ENCODE measurements at places on chromosomes 3 and 15. TPM values are rescaled to one million over a fixed set of nuclear protein-coding genes. Genes with fewer than 3 reads are reported as not detected.

TNIK gene
- polyA plus RNA-seq: 32.6 TPM

CHRFAM7A gene
- polyA plus RNA-seq: 5.6 TPM

CHAC1 gene
- 3.1 TPM for polyA plus RNA-seq

MYRIP gene
- 0.55 TPM for polyA plus RNA-seq

DNA sequence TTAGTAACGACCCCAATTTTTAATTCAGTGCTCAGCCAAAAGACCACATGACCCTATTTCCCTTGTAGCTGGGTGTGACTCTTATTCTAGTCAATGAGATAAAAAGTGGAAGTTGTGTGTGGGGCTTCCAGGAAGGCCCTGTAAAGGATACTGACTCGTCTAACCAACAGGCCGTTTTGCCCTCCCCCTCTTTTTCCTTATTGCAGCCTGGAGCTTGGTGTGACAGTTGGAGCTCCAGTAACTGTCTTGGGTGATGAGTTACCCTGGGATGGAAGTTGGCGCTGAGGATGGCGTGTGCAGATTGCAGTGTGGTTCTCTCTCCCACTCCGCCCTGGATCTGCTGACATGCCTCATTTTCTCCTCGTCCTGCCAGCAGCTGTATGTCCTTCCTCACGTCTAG, 209.3 kb upstream of the PROK2 start:
- no peak overlapping the region for H3K4me3 ChIP-seq
- no peaks in the 10 kb centered on the region for H3K4me1 ChIP-seq
- no peak for DNase-seq
- no peak overlapping the region for H3K27ac ChIP-seq
- H3K27me3 ChIP-seq: no peaks in the 10 kb centered on the region
- no peaks in the 10 kb centered on the region for H3K36me3 ChIP-seq

DNA sequence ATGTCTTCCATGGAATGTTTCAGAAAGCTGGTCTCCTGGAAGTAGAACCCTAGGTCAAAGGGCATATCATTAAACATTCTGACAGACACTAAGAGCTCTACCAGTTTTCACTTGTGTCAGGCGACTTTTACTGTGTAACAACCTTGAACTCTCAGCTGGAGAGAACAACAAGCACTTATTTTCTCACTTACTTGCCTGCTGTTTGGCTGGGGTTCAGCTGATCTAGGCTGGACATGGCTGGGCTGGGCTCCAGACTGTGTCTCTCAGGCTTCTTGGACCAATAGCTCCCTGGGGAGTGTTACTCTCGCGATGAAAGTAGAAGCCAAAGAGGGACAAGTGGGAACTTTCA, 527.3 kb downstream of the SHQ1 start:
- no peak overlapping the region for H3K27ac ChIP-seq
- no peaks in the 10 kb centered on the region for H3K27me3 ChIP-seq
- H3K4me3 ChIP-seq: no peak overlapping the region
- peaks cover 18% of the 10 kb centered on the region for H3K4me1 ChIP-seq

DNA sequence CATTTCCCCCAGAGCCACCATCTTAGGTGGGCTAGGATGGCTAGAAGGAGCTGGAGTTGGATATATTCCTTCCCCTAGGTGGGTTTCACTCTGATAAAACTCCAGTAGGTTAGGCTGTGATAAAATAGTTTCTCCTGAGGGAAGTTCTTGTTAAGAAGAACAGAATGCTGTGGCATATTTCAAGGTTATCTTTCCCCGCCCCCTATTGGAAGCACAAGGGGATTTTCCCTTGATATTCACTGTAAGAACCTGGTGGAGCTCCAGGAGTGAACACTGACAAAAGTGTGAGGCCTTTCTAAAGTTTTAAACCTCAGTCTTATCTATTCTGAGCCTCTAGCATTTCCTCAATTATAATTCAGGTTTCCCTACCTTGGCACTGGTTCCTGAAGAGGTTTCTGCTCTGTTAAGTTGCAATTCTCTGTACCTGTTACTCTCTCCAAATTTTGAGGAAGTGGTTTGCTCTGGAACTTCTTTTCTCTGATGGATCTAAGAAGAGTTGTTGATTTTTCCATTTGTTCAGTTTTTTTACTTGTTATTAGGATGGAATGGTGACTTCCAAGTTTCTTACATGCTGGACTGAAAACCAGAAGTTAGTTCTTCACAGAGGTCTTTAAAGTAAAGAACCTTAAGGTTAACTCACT, 113.5 kb downstream of the GMPS start:
- DNase-seq: peak; percentile 13
- no peaks in the 10 kb centered on the region for H3K27me3 ChIP-seq
- no peaks in the 10 kb centered on the region for H3K36me3 ChIP-seq

DNA sequence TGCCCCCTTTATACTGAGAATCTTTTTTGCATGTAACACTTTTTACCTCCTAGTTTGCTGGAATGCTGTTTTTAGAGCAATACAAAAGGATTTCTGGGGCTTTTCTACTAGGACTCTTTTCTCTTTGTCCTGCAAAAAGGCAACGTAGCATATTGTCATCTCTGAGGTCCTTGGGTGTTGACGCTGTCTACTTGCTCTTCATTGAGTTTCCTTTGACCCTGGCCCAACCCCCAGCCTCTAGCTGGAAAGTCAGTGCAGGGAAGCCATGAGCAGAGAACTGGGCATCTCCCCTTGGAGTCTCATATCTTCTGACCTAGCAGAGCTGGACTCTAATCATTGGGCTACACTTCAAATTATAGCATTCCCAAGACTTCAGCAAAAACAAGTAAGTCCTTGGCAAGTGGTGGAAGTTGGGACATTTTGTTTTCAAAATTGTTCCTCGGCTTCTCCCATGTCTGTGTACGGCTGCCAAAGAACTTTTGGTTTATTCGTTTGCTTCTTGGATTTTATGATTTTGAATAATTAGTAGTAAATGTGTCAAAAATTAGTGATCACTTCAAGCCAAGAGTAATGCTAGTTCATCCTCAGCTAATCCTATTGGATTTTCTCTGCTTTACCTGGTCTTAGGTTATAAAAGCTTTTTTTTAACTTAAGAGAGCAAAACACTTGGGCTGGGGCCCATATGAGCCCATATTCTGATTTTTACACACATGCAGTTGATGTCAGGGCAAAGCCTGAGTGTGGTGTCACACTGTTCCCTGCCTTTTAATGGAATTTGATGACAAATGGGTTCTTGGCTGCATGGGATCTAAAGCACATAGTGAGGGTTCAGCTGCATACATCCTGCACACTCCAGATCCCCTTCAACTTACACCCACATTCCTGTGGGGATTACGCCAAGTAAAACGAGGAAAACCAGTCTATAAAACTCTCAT, 419.5 kb upstream of the C2CD4B start:
- DNase-seq: no peak
- H3K4me3 ChIP-seq: no peak overlapping the region
- no peaks in the 10 kb centered on the region for H3K27me3 ChIP-seq
- H3K36me3 ChIP-seq: no peaks in the 10 kb centered on the region
- H3K27ac ChIP-seq: no peak overlapping the region
- H3K4me1 ChIP-seq: no peaks in the 10 kb centered on the region

- no peak for DNase-seq
- H3K36me3 ChIP-seq: no peaks in the 10 kb centered on the region
- H3K4me1 ChIP-seq: no peaks in the 10 kb centered on the region
- no peaks in the 10 kb centered on the region for H3K27me3 ChIP-seq
- H3K4me3 ChIP-seq: no peak overlapping the region
- H3K27ac ChIP-seq: no peak overlapping the region
Measured at GRCh38 chr3:178768072-178768864, 232.0 kb downstream of the KCNMB2 start.

DNA sequence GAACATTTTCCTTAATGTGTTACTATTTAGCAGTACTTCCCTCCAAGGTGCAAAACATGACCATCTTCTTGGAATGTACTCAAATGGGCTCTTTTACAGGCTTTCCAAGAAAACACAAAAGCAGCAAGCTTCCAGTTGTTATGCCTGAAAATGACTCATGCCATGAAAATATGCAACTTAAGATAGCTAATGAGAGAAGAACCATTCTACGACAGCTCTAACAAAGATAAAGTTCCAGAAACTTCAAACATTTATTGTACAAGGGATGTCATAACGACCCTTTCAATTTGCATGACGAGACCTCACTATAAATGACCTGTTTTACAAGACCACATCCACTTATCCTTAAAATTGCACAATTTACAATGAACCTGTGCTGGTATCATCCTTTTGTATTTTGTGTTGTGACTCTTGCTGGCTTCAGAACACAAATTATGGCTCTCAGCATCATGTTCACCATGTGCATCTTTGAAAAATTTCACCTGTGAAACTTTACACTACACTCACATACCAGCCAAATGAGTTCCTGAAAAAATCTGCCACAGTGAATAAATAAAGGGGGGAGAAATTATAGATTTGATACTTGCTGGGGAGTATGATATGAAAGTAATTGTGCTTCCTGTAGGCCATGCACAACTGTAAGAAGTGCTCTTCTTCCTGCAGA, 433.7 kb downstream of the MAGI1 start:
- peaks cover 7% of the 10 kb centered on the region for H3K27me3 ChIP-seq
- peak; percentile 73 for DNase-seq
- H3K27ac ChIP-seq: no peak overlapping the region
- H3K4me1 ChIP-seq: no peaks in the 10 kb centered on the region
- no peak overlapping the region for H3K4me3 ChIP-seq
- H3K36me3 ChIP-seq: no peaks in the 10 kb centered on the region

DNA sequence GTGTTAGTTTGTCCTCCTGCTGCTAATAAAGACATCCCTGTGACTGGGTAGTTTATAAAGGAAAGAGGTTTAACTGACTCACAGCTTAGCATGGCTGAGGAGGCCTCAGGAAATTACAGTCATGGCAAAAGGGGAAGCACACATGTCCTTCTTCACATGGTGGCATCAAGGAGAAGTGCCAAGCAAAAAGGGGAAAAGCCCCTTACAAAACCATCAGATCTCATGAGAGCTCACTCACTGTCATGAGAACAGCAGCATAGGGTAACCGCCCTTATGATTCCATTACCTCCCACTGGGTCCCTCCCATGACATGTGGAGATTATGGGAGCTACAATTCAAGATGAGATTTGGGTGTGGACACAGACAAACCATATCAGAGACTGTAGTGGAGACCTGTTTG, 27.0 kb downstream of the TM2D3 start:
- DNase-seq: no peak
- no peak overlapping the region for H3K4me3 ChIP-seq
- H3K27me3 ChIP-seq: no peaks in the 10 kb centered on the region
- H3K4me1 ChIP-seq: peaks cover 23% of the 10 kb centered on the region
- H3K27ac ChIP-seq: peak overlapping the region; percentile 5
- H3K36me3 ChIP-seq: no peaks in the 10 kb centered on the region

DNA sequence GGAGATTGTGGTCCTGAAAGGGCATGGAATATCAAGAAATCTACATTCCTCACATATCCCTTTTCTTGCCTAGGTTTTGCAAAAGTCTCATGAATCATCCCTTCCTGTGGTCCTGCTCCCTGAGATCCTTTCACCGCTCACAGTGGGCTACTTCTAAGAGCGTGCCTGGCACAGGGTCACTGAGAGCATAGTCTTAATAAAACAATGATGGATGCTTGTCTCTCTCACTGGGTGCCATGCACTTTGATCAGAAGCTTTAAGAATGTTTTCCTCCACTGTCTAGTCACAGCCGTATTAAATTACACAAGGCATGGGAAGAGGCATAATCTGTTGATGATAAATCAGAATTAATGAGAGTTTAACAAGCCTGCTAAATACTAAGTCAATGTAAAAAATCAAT, 269.7 kb upstream of the ATP10A start:
- H3K27me3 ChIP-seq: no peaks in the 10 kb centered on the region
- no peak overlapping the region for H3K27ac ChIP-seq
- H3K4me1 ChIP-seq: no peaks in the 10 kb centered on the region
- H3K4me3 ChIP-seq: no peak overlapping the region
